Cerebellar cortex (tissue), 1 donor: ENCODE measurements at places on chromosomes 4 and X.

DNA sequence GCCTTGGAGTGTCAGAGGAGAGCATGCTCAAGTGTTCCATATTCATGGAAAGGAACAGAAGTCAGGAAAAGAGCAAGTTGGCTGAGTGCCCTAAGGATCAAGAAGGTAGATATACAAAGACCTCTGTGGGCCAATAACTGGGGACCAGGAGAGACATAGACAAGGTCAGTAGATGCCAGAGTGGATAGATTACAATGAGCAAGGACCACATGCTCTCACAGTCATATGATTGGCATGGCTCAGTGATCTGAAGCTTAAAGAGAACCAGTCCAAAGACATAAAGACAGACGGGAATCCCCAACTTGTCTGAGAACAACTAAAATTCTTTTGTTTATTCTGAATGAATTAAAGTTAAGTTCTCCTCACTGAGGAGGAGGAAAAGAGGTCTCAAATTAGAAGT is 289.7 kb downstream of the HS3ST1 start:
- DNase-seq: no peak

- no peak for DNase-seq
These were observed 14.9 kb upstream of the TSPAN5 start for GRCh38 chr4:98673288-98673644.

- no peak for DNase-seq
These were observed 16.5 kb upstream of the RHOH start for GRCh38 chr4:40180356-40180755.

GRCh38 chr4:124964852-124965496 is 252.4 kb upstream of the ANKRD50 start:
- no peak for DNase-seq
